ENCODE measurements at places on chromosomes 16 and 17. TPM values are rescaled to one million over a fixed set of nuclear protein-coding genes. Genes with fewer than 3 reads are reported as not detected.

GRCh38 chr17:40068584-40068916, 5.8 kb downstream of the THRA start:
- H3K27ac ChIP-seq, result peak overlapping the region; percentile 80
- H3K27me3 ChIP-seq, result no peaks in the 10 kb centered on the region
- no peaks in the 10 kb centered on the region for H3K36me3 ChIP-seq
- peak overlapping the region; percentile 62 for H3K4me3 ChIP-seq

DNA sequence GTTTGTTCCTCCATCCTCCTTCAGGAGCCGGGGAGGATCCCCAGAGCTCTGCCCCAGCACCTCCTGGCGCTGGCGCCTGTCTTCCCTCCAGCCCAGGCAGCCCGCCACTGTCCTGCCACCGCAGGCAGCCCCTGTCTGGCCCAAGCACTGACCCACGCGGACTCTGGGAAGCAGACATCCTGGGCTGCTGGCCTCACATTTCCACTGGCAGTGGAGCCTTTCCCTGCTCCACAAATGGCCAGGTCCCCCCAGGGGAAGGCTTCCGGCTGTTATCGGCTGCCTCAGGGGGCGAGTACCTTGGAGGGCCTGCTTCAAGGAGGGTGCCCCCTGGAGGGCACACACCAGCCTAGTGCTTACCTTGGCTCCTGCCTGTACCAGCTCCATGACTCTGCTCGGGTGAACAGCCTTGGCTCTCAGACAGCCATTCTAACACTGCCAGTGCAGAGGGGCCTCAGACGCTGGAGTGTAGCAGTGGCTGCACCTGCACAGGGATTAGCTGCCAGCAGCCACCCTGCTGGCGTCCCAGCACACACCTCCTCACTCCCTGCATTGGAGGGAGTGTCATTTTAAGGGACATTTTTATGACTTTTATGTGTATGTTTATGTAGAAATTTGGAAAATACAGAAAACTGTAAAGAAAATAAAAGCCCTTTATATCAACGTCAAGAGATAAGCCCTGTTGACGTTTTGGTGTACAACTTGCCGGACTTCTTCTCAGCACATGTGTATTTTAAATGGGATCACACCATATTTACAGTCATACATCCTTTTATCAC, 21.0 kb downstream of the ACE start:
- no peaks in the 10 kb centered on the region for H3K4me1 ChIP-seq
- H3K4me3 ChIP-seq, result no peak overlapping the region
- H3K27ac ChIP-seq, result no peak overlapping the region
- peaks cover 29% of the 10 kb centered on the region for H3K27me3 ChIP-seq

- no peaks in the 10 kb centered on the region for H3K36me3 ChIP-seq
- no peak overlapping the region for H3K4me3 ChIP-seq
- DNase-seq, result peak; percentile 80
- peaks cover 11% of the 10 kb centered on the region for H3K4me1 ChIP-seq
- no peak overlapping the region for H3K27ac ChIP-seq
Measured at GRCh38 chr16:14398014-14398717, 231.9 kb downstream of the PARN start.

GRCh38 chr17:27218041-27218440, 75.9 kb upstream of the WSB1 start:
- H3K36me3 ChIP-seq, result no peaks in the 10 kb centered on the region
- no peaks in the 10 kb centered on the region for H3K27me3 ChIP-seq
- H3K27ac ChIP-seq, result no peak overlapping the region
- no peak overlapping the region for H3K4me3 ChIP-seq

GRCh38 chr16:31487071-31487719, 4.3 kb downstream of the SLC5A2 start:
- H3K27me3 ChIP-seq, result no peaks in the 10 kb centered on the region
- no peak for DNase-seq
- no peak overlapping the region for H3K27ac ChIP-seq
- H3K36me3 ChIP-seq, result peaks cover 14% of the 10 kb centered on the region
- no peaks in the 10 kb centered on the region for H3K4me1 ChIP-seq

DNA sequence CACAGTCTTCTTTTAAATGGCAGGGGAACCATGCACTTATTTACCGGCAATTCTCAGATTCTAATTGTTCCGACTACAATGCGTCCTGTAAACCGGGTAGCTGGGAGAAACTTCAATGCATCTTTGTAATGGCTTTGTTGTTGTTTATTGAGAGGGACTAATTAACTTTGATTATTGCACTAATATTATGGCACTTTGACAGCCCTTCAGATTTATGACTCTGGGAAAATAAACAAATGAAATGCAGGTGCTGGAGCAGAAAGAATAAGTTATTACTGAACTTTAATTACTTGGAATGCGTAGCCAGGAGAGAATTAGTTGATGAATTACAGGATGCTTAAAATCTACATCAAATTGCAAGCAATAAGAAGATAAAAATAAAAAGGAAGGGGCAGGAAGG, 77.0 kb downstream of the WWOX start:
- H3K4me3 ChIP-seq, result no peak overlapping the region
- DNase-seq, result no peak
- no peaks in the 10 kb centered on the region for H3K4me1 ChIP-seq
- H3K27me3 ChIP-seq, result no peaks in the 10 kb centered on the region
- H3K27ac ChIP-seq, result no peak overlapping the region

GRCh38 chr17:79510071-79510470, 100.8 kb downstream of the RBFOX3 start:
- H3K27me3 ChIP-seq, result peaks cover 19% of the 10 kb centered on the region
- H3K4me3 ChIP-seq, result no peak overlapping the region
- no peak overlapping the region for H3K27ac ChIP-seq
- H3K36me3 ChIP-seq, result no peaks in the 10 kb centered on the region

ITGAE gene
- total RNA-seq, result 23.8 TPM

AP2B1 gene
- total RNA-seq, result 227 TPM

Data from MCF 10A (cell line).